ENCODE measurements at places on chromosomes 11 and 22.

GRCh38 chr11:95175818-95176380, 55.1 kb downstream of the SESN3 start:
- DNase-seq = no peak

GRCh38 chr11:119316729-119317591, at the start of gene MCAM:
TSS of gene MCAM (minus strand) at chr11:119317130. CDS start at chr11:119317101, 29 bp downstream.
- DNase-seq = no peak

DNA sequence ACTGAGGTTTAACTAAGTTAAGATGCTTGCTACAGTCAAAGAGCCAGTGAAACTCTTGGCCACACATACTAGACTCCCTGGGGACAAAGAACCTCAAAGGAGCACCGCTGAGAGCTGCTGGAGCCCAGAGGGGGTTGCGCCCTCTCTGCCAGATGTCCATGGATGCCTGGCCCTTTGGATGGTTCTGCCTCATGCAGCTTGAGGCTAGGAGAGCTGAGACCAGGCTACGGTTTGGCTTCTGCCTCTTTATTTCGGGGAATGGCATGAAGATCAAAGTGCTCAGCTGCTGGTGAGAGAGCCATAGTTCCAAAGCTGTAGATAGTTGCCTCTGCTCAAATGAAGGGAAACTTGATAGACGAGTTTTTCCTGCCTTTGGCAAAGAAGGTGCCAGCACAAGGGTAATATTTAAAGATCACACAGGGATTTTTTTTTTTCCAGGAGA, 43.0 kb downstream of the RASSF10 start:
- no peak for DNase-seq

GRCh38 chr22:48843640-48844039, 984.0 kb downstream of the BRD1 start:
- no peak for DNase-seq

DNA sequence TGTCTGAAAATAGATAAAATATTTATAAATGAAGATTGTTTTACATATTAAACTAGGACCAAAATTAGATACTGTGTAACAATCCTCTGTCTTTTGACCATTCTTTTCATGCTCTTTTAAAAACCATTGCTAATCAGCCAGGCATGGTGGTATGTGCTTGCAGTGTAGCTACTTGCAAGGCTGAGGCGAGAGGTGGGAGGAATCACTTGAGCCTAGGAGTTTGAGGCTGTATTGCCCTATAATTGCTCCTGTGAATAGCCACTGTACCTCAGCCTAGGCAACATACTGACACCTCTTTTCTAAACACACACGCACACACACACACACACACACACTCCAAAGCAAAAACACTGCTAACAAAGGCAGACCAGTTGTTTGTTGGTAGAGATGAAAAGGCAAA, 259.2 kb downstream of the JRKL start:
- DNase-seq = no peak

GRCh38 chr11:64752175-64752970, 7.4 kb downstream of the PYGM start:
- DNase-seq = no peak

DNA sequence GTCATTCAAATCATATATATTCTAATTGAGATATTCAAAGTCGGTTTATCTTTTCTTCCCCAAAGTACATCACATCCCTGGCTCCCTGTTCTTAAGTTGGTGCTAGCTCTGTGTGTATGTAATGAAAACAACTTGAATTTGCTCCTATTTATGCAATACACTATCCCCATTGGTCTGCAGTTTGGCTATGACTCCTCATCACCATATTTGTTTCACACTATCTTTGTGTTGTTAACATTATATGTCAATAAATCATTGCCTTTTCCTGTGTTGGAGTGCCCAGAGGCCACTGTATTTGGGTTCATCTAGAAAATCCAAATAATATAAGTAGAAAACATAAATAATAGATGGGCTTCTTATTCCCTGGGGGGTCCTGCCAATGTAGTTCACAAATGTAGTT, 306.6 kb upstream of the TENM4 start:
- no peak for DNase-seq

DNA sequence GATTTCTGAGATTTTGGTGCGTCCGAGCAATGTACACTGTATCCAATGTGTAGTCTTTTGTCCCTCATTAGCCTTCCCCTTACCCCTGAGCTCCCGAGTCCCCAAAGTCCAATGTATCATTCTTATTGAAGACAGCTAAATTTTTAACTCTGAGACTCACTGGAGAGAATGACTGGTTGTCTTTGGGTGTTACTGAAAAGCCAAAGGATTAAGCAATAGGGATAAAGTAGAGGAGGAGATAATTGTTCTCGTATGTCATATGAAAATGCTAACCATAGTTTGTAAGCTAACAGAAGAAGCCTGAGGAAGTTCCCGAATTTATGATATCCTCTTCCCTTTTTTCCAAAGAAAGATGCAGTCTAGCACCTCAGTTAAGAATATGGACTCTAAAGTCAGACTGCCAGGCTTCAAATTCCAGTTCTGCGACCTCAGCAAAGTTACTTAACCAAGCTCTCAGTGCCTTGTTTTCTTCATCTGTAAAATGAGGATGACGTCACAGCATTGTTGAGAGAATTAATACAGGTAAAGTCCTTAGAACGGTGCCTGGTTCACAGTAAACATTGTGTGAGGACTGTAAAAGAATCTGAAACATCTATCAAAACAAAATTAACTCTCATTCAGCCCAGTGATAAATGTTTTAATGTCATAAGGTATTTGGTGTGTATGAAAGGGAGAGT, 1.6 kb upstream of the MSANTD2 start:
- no peak for DNase-seq

DNA sequence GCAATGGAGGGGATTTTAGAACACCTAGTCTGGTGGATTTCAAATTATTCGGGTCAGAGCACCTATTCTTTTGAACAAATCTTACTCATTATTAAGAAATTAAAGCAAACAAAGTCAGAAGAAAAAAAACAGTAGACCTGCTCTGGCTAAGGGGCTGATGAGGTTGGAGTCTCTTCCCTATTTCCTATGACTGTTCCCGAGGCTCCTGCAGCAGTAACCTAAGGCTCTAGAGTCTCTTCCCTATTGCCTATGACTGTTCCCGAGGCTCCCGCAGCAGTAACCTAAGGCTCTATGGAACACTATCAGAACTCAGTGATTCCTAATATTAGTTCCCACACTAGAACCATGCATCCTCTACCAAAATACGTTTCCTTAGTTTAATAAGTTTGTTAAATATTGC, 607.9 kb downstream of the NTM start:
- no peak for DNase-seq

DNA sequence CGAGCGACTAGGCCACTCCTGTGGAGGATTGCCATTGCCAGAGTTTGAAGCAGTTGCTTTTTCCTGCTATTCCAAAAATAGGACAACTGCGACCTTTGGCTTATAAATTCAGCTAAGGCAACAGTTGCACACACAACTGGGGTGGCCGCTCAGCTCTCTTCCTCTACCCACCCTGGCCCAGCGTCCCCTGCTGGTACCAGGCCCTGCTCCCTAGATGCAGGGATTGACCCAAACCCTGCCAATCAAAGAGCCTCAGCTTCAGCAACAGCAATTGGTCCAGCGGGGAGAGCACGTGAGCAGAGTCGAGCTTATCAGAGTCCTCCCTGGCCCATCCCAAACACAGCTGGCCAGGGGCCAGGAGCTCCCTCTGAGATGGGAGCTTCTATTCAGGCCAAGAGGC, 22.0 kb upstream of the CABP2 start:
- no peak for DNase-seq

DNA sequence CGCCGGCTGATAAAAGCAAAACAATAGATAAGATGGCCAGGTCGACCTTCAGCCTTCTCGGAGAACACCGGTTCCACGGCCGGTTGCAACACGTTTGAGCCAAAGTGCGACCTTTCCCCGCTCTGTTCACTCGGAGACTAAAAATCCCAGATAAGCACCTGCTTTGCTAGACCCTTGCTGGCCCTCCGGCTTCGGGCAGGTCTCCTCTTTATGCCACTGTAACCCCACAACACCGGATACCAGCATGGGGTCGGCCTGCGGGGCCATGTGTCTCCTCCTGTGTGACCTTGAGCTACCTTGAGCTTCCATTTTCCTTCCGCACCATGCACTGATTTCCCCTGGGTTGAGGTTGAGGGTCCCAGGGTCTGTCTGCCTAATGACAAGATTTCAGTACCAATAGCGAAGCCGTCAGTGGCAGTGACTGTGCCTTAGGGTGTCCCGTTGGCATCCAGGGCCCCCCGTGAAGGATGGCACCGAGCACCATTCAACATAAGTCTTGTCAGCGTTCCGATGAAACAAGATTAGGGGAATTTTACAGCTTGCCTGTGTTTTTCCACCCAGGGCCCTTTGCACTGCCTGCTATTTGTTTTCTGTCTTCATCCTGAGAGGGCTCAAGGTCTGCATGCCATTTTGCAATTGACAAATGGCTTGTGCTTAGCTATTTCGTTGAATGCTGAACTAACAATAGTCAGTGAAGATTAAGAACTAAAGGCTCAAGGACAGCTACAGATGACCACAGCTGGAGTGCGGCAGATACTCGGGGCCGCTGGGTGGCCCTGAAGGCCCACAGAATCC, 118.6 kb downstream of the KCNQ1 start:
- no peak for DNase-seq

DNA sequence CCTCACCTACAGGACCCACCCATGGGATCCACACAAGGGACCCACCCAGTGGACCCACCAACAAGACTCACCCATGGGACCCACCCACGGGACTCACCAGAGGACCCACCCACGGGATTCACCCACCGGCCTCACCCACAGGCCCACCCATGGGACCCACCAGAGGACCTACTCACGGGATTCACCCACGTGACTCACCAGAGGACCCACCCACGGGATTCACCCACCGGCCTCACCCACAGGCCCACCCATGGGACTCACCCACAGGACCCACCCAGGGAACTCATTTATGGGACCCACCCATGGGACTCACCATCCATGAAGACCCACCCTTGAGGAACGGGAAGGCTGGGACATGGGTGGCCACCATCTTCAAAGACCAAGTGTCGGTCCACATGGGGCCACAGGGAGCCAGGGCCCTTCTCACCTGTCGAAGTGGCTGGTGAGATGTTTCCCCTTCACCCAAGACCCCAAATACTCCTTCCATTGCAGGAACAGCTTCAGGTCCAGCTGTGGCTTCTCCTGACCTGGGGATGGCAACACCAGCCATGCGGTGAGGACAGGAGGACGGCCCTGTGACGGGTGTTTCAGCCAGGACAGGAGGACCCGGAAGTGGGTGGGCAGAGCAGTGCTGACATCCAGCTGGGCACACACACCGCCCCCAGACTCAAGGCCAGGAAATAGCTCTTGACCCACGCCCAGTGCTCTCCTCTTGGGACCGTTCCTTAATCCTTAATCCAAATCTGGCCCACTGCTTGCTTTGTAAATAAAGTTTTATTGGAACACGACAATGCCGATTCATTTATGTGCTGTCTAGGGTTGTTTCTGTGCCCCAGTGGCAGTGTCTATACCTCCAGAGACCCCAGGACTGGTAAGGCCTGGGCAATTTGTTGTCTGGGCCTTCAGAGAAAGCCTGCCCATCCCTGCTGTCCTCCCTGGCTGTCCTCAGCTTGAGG, 1005.1 kb downstream of the BRD1 start:
- DNase-seq = no peak

DNA sequence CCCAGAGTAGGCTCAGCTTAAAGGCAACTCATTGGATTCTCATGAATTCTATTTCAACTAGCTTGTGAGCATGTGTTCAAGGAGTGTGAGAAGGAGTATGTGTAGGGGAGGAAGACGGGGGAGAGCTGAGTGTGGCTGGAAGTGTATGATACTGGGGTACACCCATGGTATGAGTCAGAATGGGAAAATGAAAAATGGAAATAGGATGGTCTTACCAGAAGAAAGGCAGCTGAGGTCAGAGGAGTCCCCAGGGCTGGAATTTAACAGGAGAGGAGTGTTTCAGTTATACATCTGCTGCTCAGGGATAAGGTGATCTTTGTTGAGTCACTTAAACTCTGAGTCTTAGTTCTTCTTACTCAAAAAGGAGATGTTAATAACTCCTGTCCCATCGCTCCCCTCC, 6.7 kb upstream of the ADAMTS15 start:
- no peak for DNase-seq

DNA sequence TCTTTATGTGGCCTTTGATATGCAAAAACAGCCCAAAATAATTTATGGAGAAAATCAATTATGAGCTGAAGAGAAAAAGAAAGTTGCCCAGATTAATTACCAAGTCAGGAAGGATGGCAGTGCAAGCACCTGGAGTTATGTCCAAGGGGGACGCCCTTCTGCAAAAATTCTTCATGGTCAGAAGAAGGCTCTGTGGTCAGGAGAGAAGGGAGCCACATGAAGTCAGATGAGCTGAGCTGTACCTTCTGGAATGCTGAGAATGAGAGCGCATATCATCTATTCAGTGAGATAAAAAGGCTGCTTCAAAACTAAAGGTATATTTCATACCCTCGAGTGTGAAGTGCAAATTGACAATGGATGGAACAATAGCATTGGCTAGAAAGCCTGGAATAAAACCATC, 607.4 kb downstream of the NTM start:
- no peak for DNase-seq

DNA sequence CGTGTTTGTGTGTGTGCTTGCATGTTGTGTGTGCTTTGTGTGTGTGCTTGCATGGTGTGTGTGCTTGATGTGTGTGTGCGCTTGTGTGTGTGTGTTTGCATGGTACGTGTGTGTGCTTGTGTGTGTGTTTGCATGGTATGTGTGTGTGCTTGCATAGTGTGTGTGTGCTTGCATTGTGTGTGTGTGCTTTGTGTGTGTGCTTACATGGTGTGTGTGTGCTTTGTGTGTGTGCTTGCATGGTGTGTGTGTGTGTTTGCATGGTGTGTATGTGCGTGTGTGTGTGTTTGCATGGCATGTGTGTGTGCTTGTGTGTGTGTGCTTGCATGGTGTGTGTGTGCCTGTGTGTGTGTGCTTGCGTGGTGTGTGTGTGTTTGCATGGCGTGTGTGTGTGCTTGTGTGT, 10.0 kb upstream of the MUC5AC start:
- DNase-seq = no peak

- no peak for DNase-seq
Measured at GRCh38 chr11:123695231-123695630, 40.8 kb upstream of the SCN3B start.

DNA sequence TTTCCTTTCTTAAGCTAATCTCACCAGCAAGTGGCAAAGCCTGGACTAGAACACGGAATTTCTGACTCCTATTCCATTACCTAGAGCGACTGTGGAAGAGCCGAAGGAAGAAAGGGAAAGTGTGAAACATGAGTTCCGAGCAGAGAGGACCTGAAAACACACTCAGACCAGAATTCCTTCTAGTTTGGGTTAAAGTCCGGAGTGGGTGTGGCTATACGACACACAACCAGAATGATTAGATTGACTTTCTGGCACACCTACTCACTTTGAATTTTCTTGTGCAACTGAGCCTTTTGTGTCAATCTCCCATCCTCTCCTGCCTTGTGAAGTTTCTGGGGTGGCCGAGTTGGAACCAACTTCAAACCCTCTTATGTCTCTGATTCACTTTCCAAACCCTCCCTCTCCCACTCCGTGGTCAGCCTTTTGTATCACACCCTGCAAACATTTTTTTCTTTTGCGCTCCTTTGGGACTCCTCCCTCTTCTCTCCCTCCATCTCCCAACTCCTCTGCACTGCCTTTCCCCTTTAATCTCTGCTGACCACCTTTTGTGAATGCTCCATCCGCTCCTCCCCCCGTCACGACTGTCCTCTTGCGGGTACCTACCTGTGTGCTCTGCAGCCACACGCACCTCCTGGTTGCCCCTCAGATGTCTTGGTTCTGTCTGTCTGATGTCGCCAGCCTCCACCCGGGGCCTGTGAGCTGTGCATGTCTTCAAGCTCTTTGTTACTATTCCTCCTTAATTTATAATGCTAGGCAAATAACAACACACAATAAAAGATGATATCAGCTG, 86.3 kb upstream of the BLID start:
- DNase-seq = no peak

Data from hypothalamus (tissue), 51 donors.